Right renal cortex interstitium (tissue), 3 donors: ENCODE measurements at places on chromosomes 5 and 9. TPM values are rescaled to one million over a fixed set of nuclear protein-coding genes. Genes with fewer than 3 reads are reported as not detected.

The LRRC19 gene
- 13.4 TPM for polyA plus RNA-seq

The LHX6 gene
- 3.3 TPM for polyA plus RNA-seq

DNA sequence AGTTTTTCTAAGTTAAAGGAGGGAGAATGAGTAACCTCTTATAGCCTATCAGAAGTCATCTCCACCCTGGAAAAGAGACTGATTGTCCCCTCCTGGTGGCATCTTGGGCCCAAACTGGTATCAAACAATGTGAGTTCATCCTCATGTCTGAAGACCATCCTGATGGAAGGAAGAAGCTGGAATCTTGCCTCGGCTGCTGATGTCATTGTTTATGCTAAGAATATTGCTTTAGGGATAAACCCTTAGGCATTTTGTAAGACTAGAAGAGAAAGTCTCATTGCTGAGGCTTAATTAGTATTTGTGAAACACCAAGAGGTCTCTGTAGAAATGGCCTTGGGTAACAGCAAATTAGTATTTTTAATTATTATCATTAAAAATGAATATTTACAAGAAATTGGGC is 65.7 kb upstream of the KCNN2 start:
- no peak for DNase-seq

GRCh38 chr5:168346417-168346816 is 55.0 kb downstream of the WWC1 start:
- DNase-seq, result peak; percentile 56

The DUSP1 gene
- 88.2 TPM for polyA plus RNA-seq

The IGFBPL1 gene
- polyA plus RNA-seq, result 1.8 TPM

The CBY3 gene
- polyA plus RNA-seq, result 0.33 TPM

DNA sequence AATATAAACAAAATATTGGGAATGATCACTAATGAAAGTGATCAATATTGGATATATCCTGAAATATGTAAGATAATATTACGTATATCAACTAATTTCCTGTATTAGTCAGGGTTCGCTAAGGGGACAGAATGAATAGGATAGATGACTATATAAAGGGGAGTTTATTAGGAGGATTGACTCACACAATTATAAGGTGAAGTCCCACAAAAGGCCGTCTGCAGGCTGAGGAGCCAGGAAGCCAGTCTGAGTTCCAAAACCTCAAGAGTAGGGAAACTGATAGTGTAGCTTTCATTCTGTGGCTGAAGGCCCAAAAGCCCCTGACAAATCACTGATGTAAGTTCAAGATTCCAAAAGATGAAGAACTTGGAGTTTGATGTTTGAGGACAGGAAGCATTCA is 561.1 kb downstream of the PRDM9 start:
- DNase-seq, result no peak

- DNase-seq, result no peak
Observed at GRCh38 chr9:121498150-121498486, 1.5 kb downstream of the GGTA1 start.

GRCh38 chr9:5835808-5836207 is 2.9 kb upstream of the ERMP1 start:
- DNase-seq, result no peak

The SLC35D2 gene
- polyA plus RNA-seq, result 40.2 TPM

- DNase-seq, result no peak
Observed at GRCh38 chr9:131700765-131701435, 39.0 kb downstream of the RAPGEF1 start.

DNA sequence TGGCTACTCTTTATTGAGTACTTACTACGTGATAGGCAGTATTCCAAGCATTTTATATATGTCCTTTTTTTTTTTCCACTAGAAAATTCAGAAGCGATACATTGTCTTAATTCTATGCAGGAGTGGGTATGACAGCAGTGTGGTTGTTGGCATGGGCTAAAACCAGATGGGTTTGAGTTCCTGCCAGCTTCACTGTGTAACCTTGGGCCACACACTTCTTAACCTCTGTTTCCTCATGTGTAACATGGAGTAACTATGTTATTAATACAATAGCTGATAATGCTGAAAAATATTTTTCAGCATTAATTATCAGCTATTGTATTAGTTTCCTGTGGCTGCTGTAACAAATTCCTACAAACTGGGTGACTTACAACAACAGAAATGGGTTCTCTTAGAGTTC is 12.0 kb downstream of the SNX18 start:
- DNase-seq, result no peak

The SLC1A1 gene
- polyA plus RNA-seq, result 22.1 TPM

The KIF4B gene
- 0.21 TPM for polyA plus RNA-seq

The STPG3 gene
- polyA plus RNA-seq, result 1.6 TPM

DNA sequence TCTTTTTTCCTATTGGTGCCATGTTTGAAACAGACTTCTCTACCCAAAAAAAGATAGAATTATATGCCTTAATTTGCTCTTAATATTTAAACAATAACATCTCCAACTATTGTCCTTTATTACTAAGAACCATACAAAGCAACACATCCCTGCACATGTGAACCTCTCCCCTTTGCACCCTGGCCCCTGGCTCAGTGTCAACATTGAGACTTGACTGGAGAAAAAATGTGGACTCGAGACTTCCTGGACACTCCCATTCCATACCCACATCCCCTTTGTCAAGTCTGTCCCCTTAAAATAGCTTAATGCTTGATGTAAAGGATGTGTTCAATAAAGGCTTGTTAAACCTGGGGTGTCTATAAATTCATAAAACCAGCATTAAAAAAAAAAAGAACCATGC is 53.2 kb downstream of the TTC39B start:
- no peak for DNase-seq

DNA sequence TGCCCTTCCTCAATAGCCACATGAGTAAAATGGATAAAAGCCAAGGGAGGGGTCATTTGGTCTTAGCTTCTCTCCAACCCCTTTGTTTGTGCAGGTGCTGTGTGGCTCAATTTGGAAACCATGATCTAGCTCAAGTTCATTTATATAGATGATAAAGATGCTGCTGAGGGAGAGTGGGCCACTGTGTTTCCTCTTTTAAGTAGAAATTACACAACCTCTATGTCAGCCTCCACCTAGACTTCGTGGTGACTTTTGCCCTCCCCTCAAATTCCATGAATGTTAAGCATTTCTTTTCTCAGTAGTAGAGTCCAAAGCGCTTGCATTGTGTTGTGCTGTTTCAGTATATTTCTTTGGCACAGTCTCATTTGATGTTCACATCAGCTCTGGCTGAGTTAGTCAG is 241.4 kb downstream of the ARHGAP26 start:
- no peak for DNase-seq

DNA sequence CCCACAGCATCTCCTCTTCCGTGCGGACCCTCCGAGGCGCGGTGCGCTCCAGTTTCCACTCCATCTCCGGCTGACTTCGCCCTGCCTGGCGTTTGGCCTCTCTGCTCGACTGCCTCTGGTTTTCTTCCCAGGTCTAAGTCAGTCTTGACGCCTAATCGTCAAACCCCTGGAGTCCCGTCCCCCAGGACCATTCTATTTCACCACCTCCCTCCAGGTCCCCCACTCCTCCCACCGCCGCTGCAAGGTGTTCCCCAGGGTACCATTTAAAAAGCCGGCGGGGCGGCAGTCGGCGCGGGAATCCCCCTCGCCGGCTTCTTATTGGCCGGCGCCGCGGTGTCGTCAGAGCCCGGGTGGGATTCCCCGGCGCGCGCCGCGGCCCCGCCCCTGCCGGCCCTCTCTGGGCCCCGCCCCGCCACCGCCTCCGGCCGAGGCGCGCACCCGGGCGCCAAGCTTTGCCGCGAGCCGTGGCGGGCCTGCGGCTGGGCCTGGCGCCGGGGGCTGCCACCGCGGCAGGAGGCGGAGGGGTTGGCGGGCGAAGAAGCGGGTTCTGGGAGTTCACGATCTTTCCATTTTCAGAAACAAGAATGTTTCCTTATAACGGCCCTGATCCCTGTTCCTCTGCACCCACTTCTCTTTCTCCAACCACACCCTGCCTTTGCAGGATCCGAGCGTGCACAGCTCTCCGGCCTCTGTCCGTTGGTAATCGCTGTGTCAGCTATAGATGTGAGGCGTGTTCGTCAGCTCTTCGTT is at the start of gene CDC20B:
Gene CDC20B (minus strand): TSS at position 241 of the 750 bp plus-strand sequence. CDS start 177 bp downstream, at position 64.
- no peak for DNase-seq

The DAPK1 gene
- 68.4 TPM for polyA plus RNA-seq

- no peak for DNase-seq
Observed at GRCh38 chr5:156020647-156021046, 306.3 kb upstream of the SGCD start.

DNA sequence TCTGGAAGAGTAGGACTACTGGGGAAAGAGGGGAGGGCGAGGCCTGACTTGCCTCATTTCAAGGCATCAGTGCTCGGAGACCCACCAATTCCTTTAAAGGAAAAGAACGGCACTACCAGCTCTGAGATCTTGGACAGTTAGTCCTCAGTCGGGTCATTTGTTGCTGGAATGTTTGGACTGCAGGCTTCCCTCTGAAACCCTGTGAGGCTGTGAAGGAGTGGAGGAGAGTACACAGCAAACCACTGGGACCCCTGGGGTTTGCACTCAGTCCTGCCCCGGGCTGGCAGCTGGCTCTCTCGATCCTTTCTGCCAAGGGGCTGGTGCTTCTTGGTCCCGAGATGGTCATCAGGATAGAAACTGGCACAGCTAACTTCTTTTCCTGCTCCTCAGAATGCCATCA is 194.5 kb downstream of the TRIO start:
- no peak for DNase-seq

The MAMDC2 gene
- polyA plus RNA-seq, result 8.6 TPM

The IRX4 gene
- polyA plus RNA-seq, result 0.61 TPM

DNA sequence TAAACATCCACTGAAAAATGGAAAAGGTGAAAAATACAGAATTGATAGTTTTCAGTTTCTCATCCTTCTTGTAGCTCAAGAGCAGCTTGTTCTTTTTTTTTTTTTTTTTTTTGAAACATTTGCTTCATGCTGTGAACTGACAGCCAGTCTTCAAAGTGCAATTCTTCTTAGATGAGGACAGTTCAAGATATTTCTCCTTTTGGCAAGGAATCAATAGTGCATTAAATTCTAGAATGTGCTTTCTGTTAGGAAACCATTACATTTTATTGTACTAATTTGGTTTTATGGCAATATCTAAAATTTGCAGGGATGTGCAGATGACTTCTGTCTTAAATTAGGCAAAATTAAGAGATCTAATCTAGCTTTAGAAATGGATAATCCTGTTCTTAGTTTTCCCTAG is 969.3 kb upstream of the ACO1 start:
- DNase-seq, result no peak

The CDH9 gene
- 12.7 TPM for polyA plus RNA-seq

DNA sequence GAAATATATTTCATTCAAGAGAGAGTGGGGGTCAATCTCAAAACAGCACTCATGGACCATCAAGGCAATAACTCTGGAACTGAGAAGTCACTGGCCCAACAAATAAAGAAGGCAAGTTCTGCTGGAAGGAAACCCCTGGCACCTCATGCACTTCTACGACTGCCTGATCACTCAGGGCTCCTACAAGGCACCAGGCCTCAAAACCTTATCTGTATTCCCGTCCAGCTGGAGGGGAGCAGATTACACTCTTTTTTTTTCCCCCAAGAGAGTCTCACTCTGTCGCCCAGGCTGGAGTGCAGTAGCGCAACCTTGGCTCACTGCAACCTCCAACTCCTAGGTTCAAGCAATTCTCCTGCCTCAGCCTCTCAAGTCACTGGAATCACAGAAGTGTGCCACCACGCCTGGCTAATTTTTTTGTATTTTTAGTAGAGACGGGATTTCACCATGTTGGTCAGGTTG is 49.9 kb downstream of the P4HA2 start:
- no peak for DNase-seq

The PCDHA9 gene
- polyA plus RNA-seq, result 0.03 TPM

DNA sequence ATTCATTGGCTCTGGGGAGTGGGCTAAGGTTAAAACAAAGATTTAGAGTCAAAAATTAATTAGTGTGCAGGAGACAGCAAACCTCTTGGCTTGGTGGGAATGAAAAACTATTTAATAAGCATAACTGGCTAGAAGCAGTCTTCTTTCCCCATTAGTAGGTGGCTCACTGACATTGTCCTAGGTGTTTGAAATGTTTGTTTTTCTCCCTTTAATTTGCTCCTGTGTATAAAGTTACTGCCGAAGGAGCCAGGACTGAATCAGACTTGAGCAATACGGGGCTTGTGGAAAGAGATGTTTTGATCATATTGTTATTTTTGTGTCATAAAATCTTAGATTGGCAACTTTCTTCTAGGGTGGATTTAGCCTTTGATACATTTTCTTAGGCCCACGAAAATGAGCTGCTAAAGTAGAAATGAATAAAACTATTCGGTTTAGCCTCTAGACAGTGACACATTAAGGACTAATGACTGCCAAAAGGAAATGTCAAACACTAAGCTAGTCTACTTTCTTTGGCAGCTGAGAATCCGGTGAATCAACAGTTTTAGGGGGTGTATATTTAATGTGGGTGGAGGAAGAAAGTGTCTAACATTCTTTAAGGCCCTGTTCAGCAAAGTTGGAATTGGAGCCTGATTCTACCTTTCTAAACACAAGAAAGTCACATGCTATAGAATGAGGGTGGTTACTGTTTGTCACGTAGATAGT is 30.2 kb downstream of the LRRTM2 start:
- no peak for DNase-seq

DNA sequence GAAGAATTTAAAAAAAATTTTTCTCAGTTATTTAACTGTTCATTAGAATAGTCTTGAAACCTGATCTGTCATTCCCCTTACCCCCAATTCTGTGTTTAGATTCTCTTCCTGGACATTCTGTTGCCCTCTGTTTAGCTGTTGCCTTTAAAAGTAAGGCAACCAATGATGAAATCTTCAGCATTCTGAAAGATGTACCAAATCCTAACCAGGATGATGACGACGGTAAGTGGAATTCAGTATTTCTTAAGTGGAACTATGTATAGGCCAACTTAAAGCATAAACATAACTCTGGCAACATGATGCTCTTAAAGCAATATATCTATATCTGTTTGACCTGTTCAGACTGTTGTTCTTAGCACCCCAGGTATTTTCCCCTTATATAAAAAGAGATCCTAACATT is 27.2 kb downstream of the NCBP1 start:
- no peak for DNase-seq

GRCh38 chr5:172798422-172799215 is 27.6 kb upstream of the DUSP1 start:
- no peak for DNase-seq

- no peak for DNase-seq
Observed at GRCh38 chr9:38136386-38136785, 67.4 kb upstream of the SHB start.

DNA sequence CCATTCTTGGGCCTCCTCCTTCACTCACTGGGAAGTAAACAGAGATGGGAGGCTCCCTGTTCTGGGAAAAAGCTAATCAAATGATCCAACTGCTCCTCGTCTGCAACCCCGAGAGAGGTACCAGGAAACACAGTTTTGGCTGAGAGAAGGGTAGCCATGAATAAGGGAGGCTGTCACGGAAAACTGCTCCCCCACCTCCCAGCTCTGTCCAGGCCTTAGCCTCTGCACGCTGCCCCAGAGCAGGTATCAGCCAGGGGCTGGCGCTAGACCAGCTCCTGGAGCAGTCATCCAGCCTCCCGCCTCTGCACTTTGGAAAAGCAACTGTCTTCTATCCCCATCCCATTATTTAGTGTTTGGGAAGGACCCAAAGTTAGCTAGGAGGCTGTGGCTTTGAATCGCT is 266.1 kb downstream of the NDUFS4 start:
- no peak for DNase-seq

The NSMF gene
- polyA plus RNA-seq, result 58.8 TPM

GRCh38 chr5:67170767-67171166 is 25.8 kb downstream of the CD180 start:
- DNase-seq, result no peak
